ENCODE measurements at places on chromosomes 5 and 9.

- no peak for DNase-seq
Observed at GRCh38 chr5:8538821-8539220, 669.9 kb downstream of the MTRR start.

GRCh38 chr9:21295992-21296391 lies 9.1 kb downstream of the IFNA5 start:
- DNase-seq, result no peak

DNA sequence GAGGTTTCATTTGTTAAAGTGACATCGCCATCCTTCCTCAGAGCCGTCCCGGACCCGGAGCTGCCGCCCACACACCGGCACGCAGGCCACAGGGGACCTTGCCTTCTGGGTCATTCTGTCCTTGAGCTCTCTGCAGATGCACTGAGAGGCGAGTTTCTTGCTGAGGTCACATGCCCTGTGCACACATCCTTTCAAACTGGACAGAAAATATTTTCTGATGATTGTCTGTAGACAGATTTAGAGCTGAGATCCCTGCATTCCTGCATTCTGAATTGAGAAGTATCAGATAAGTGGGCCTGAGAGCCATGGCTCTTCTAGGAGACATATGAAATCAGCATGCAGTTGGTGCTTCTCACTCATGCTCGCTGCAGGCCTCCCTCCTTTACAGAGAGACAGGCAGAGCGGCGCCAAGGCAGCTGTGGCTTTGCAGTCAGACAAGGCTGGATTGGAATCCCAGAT lies 25.4 kb downstream of the BOD1 start:
- peak; percentile 53 for DNase-seq

- DNase-seq, result peak; percentile 61
Observed at GRCh38 chr9:7489036-7489435, 310.5 kb downstream of the DMAC1 start.

- DNase-seq, result no peak
Observed at GRCh38 chr5:173035904-173036707, 20.0 kb upstream of the CREBRF start.

DNA sequence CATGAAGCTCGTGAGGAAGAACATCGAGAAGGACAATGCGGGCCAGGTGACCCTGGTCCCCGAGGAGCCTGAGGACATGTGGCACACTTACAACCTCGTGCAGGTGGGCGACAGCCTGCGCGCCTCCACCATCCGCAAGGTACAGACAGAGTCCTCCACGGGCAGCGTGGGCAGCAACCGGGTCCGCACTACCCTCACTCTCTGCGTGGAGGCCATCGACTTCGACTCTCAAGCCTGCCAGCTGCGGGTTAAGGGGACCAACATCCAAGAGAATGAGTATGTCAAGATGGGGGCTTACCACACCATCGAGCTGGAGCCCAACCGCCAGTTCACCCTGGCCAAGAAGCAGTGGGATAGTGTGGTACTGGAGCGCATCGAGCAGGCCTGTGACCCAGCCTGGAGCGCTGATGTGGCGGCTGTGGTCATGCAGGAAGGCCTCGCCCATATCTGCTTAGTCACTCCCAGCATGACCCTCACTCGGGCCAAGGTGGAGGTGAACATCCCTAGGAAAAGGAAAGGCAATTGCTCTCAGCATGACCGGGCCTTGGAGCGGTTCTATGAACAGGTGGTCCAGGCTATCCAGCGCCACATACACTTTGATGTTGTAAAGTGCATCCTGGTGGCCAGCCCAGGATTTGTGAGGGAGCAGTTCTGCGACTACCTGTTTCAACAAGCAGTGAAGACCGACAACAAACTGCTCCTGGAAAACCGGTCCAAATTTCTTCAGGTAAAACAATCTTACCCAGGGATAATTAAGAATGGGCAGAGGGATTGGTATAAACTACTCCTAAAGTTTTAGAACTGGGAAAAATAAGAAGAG lies 12.9 kb downstream of the ITGA1 start:
- peak; percentile 75 for DNase-seq

- no peak for DNase-seq
Observed at GRCh38 chr5:39947657-39948056, 522.9 kb upstream of the DAB2 start.

DNA sequence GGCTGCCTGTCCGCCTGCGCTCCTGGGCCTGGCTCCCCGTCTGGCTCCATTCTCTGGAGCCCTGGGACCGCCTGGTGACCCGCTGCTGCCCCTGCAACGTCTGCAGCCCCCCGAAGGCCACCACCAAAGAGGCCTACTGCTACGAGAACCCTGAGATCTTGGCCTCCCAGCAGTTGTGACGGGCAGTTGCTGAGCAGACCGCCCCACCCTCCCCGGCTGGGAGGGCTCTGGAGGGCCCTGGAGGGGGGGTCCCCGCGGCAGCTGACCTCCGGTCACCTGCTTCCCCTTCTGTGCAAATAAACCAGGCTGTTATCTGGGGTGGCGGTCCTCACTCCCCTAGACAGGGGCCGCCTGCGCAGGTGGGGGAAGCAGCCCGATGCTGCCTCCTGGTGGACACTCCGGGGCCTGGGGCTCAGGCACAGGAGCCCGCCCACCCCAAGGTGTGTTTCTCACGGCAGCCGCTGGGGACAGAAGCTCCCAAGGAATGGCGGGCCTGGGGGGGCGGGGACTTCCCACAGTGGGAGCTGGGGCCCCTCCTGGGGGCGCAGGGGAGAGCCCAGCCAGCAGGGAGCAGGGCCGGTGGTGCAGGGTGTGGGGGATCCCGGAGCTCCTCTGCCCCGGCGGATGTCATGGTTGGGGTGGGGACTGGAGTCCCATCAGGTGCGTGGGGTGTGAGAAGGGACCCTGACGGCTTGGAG lies 4.7 kb upstream of the TUBB4B start:
- DNase-seq, result peak; percentile 92

- DNase-seq, result no peak
Observed at GRCh38 chr5:931570-932145, 39.0 kb downstream of the TRIP13 start.

DNA sequence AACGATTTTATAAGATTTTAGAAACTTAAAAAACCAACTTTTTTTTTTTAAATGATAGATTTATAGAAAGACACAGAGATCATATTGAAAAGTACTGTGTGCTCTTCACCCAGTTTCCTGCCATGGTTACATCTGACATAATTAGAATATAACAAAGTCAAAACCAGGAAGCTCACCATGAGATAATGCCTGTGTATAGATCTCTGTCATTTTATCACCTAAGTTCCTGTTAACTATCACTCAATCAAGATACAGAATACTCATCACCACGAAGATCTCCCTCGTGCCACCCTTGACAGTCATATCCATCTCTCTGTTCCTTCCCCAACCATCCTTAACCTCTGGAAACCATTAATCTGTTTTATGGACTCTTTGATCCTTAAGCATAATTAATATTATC lies 39.1 kb downstream of the POC5 start:
- no peak for DNase-seq

DNA sequence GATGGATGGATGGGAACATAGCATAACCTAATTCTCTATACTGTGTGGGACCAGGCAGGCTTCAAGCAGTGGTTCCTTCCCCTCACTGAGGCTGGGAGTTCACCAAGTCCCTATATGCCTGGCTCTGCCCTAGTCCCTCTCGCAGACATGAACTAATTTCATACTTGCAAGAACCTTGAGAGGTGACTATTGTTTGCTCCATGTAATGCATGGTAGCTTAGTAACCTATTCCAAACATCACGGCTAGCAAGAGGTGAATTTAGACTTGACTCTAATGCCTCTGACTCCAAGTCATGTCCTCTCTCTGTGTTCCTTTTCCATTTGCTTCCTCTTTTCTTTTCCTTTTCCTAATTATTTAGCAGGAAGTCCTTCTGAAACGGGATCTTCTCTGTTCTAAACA lies 25.9 kb upstream of the ERMP1 start:
- DNase-seq, result no peak

GRCh38 chr9:90546200-90546599 lies 96.4 kb downstream of the DIRAS2 start:
- DNase-seq, result no peak

GRCh38 chr9:134346151-134346550 lies 19.9 kb downstream of the RXRA start:
- no peak for DNase-seq

DNA sequence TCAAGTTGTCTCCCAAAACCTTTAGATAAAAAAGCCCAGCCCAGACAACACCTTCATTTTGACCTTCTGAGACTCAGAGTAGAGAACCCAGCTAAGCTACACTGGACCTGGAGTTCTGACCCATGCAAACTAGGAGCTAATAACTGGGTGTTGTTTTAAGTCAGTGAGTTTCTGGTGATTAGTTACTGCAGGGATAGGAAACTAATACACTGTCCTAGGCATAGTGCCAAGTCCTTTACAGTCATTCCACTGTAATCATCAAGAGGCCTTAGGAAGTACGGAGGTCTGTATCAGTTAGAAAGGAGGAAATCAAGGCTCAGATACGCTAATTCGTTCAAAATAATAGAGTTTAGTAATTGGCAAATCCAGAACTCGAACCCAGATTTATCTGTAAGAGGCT lies 197.9 kb downstream of the KCTD16 start:
- DNase-seq, result no peak

DNA sequence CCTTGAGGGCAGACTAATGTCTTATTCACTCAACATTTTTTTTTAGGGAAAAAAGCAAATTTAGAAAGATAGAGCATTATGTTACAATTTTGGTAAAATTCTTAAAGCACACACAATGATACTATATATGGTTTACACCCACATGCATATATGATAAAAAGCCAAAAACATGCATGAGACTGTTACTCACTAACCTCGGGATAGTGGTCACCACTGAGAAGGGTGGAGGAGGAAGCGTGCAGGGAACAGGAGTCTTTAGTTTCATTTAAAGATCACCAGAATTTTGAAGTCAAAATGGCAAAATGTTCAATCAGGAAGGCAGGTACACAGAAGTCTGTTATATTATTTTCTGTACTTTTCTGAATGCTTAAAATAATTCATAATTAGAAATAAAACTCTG lies 9.2 kb downstream of the ARL15 start:
- no peak for DNase-seq

DNA sequence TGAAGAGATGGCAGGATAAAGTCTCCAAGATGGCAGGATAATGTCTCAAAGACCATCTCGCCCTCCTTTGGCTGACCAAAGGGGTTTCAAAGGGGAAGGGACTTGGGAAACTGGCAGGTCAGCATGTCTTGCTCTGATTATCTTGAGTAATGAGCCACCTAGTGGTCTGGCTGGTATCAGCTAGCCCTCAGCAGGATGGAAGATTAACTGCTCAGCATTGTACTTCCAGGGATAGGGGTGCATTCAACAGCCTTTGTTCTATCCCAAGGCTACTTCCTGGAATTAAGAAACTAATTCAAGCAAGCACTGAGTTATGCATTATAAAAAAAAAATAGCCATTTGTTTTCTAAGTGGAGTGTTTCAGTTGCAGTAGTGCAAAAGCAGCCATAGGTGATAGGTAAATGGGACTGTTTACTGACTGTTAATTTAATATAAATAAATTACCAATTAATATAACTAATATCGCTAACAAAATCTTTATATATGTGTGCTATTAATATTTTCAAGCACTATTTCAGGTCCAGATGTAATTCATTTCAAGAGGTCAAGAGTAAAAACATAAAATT lies 555.5 kb downstream of the CDH9 start:
- DNase-seq, result no peak

DNA sequence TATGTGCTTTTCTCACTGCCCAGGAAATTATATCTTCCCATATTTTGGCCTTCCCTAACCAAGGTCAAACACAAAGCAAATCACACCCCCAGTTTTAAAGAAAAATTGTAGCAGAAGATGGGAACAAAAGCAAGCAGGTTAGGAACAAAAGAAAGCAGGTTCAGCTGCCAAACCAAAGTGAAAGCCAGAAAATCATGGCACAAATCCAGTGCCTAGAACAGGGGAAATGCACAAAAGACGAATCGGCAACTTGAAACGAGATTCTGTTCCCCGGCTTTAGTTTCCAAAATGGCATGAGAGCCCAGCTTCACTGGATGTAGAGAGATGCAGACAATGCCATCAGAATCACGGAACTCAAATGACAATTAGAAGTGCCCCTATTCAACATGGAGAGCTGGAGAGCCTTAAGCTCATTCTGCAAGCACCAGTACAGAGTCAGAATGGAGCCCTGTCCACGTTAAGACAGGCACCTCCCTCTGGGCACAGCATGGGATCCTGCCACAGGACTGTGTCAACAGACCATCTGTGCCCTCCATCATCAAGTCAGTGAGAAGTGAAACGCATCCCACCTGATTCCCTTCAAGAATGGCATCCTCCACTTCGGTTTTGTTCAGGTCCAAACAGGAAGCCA lies 13.8 kb downstream of the DNAH5 start:
- DNase-seq, result no peak

DNA sequence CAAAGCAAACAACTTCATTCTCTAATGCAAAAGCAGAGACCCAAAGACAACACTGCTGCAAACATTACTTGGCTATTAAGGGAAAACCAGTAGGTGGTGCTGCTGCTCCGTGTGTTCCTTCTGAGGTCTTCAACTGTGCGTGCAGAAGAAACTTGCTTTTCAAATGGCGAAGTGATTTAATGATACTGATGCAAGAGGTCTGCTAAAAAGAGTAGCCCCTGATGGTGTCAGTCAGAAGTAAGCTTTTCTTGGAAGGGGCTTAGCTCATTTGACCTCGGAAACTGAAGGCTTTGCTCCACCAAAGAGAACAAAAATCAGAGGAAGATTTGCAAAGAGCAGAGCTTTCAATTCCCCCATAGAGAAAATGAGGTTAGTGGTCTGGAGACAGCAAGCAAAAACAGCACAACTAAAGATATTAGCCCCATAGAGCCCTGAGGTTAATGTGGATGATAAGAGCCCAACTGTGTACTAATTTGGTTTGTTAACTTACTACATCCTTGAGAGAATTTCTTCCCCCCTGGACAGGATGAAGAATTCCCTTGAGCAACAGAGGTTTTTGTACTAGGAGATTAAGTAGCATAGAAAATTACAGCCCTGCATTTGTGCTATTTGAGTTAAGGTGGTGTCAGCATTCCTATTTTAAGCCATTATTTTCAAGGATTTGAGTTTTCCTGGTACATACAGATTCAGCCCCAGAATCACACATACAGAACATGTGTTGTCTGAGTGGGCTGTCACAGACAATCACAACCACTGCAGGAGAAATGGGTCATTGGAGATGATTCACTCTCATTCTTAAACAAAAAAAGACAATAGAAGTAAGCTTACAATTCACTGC lies 153.2 kb upstream of the C9orf72 start:
- peak; percentile 48 for DNase-seq

- DNase-seq, result no peak
Observed at GRCh38 chr5:75496026-75496425, 15.4 kb downstream of the CERT1 start.

DNA sequence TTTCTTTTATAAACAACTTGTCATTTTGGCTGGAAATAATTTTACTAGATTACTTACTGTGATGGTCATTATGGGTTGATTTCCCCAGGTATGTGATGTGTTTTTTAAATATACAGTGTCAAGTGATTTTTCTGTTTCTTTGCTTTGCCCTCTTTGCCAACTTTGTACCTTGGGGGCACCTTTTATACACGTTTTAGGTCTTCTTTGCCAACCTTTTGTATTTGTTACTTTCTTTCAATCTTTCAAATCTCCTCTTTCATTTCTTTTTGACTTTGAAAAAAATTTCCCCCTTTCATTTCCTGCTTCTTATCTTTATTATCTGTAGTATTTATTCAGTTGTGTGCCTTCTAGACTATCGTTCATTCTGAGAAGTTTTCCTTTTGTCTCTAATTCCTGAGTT lies 65.4 kb upstream of the DHFR start:
- no peak for DNase-seq

GRCh38 chr9:136487672-136488071 lies 4.8 kb upstream of the SEC16A start:
- DNase-seq, result no peak
